Ecto neural progenitor cell (in vitro differentiated cells): ENCODE measurements at places on chromosomes 6 and 20.

GRCh38 chr6:73394577-73395354, at the start of gene DDX43:
Gene DDX43 (plus strand): TSS chr6:73394828. CDS start chr6:73394906, 78 bp downstream.
- no peak for DNase-seq

DNA sequence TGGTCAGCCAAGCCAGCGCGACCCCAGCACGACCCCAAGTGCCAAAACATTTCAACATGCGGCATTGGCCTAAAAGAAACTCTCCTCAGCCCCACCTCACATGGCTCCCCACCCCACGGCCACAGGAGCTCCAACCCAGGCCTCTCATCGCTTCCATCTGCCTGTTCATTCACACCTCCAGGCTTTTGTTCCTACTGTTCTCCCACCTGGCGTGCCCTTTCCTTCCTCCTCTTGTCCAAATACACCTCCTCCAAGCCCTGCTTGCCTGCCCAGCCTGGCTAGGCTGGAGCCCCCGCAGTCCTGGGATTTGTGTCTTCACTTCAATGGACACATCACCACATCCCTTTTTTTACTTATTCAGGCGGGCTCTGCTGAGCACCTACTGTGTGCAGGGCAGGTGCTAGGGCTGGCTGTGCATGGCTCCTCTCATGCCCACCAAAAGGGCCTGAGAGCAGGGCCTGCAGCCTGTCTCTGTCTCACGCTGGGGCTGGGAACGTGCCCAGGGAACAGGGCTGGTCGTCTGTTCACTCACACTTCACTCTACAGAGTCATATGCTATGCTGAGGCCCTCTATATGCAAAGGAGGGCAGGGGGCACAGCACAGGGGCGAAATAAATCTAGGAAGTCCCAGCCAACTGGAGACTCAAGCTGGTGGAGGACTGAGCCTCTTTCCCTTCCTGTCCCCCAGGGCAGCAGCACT, 61.1 kb downstream of the GRM4 start:
- DNase-seq: no peak

DNA sequence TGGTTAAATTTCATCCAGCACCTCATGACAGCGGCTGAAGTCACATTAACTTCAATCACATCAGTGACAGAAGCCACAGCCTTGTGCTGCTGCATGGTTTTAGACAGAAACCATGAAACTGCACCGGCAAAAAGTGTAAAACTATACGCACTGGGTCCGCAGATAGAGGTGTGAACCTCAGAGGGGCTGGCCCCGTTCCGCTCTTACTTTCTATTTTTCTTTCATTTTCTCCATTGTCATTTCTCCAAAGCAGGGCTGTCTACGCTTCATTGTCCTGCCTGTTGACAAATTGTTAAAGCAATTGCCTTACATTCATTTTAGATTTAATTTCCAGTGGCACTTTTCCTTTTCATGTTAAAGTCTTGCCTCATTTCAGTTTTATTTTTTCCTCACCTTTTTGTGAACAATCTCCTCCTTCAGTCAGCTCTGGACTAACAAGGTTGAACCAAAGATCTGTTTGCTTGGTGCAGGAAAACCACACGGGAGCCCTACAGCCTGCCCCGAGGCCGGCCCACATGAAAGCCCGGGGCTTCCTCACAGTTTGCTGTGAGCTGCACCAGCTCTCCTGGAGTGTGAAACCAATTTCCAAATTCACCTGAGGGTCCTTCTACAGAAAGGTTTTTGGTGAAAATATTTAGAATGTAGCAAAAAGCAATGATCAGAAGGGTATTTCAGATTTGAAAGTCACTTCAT, 63.7 kb downstream of the PRR18 start:
- no peak for DNase-seq

GRCh38 chr6:33851959-33852358, 48.2 kb upstream of the MLN start:
- peak; percentile 72 for DNase-seq

DNA sequence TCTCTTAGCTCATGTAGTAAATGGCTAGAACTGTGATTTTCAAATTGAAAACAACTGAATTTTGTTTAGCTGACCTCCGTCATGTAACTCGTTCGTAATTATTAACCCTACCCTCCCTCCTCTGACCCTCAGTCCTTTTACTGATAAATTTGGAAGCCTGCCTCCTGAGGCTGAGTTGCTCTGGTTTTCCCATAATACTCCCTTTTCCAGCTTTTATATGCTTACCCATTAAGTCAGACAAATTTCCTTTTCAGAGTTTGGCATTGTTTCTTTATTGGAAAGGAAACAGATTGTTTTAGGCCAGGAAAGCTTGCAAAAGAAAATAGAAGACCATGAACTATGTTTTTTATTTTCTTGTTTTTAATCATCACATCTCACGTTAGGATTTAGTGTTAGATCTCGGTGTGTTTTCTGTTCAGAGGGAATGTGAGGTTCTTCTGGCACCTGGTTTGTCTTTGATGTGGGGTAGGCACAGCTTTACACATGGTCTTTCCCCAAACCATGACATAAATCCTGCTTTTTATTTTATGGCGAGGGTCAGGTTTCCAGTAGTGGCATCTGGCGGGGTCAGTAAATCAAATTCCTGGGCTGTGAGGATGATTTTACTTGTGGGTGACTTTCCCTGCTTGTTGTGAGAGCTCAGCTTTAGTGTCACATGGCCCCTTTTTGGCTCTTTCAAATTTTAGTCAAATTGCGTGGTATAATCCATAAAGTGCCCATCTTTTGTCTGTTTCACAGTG, 24.5 kb downstream of the PLCB4 start:
- DNase-seq: no peak

GRCh38 chr6:144468709-144469108, 183.6 kb downstream of the UTRN start:
- no peak for DNase-seq

- DNase-seq: no peak
Observed at GRCh38 chr6:134015719-134016557, 36.5 kb downstream of the SLC2A12 start.

DNA sequence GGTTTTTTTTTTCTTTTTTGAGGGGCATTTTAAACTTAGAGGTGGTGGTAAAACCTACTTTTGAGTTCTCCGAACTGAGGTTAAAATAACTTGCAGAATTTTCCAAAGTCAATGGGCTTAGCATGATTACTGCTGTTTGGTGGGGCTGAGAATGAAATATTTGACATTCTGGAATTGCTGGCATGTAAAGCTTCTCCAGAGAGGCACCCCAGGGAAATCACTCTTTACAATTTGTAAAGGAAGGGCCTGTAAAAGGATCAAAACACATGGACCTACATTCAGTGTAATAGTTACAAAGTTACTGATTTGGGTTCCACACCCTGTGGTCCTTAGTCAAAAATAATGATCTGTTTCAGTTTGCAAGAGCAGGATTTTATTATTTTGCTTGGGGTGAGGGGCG, 5.5 kb downstream of the FAM217B start:
- DNase-seq: no peak

- no peak for DNase-seq
Observed at GRCh38 chr20:20248620-20249200, 119.2 kb upstream of the INSM1 start.

- no peak for DNase-seq
Observed at GRCh38 chr6:17278289-17279063, 2.7 kb upstream of the RBM24 start.

DNA sequence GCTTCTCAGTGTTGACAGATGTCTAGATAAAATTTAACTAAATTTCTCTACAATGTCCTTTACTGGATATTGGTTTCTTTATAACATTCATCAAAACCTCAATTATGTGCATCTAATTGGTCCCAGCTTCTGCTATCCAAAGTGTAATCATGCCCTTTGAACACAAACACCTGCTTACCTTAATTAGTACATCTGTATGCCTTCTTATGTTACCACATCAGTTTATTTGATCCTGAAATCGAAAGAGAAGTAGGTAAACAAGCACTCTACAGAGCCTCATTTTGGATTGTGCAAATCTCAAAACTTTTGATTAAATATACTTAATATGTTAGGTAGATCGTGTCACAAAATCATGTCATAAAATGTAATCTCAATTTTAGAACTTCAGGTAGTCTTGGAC, 36.5 kb downstream of the TAB2 start:
- DNase-seq: no peak

GRCh38 chr6:76451926-76452709, 379.7 kb upstream of the IMPG1 start:
- DNase-seq: no peak

GRCh38 chr6:74170118-74170517, 474.1 kb downstream of the CD109 start:
- no peak for DNase-seq

- DNase-seq: no peak
Observed at GRCh38 chr20:45114465-45115385, at the start of gene WFDC5. Gene WFDC5 (minus strand): TSS chr20:45115174. CDS start chr20:45115083, 91 bp downstream.

DNA sequence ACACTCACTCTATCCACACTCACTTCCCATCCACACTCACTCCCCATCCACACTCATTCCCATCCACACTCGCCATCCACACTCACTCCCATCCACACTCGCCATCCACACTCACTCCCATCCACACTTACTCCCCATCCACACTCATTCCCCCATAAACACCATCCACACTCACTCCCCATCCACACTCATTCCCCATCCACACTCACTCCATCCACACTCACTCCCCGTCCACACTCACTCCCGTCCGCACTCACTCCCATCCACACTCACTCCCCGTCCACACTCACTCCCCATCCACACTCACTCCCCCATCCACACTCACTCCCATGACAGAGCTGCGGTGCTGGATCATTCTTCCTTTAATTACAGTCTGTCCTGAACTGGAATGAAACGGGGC, 17.1 kb downstream of the THBS2 start:
- DNase-seq: no peak

GRCh38 chr6:41724228-41724580, 11.2 kb downstream of the TFEB start:
- no peak for DNase-seq

DNA sequence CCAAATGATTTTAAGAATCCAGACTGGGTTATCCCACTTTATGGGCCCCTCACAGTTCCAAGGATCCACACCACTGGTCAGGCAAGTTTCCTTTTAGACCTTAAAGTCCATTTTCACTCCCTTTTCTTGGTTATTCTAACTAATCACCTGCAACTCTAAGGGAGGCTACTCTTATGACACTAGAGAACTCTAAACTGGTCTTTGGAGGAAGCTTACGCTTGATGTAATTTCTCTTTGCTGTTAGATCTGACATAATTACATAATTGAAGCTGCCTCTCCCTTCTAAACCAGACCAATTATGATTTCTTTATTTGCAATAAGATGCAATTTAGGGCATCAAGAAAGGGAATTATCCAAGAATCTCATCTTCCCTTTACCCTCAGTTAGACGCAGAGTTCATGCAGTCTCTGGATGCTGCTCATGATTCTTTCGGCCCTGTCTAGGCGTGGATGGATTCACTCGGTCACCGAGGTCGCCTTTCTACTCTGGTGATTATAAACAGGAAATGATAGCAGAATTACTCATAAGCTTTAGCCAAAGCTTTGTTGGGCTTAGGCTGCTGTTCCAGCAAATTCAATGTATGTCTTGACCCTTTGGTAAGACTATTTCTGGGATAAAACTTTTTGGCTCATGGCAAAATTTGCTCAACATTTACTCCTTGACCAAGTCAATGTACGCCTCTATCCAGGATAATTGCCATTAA, 166.4 kb upstream of the PRND start:
- no peak for DNase-seq

- no peak for DNase-seq
Observed at GRCh38 chr20:2473516-2473915, 2.9 kb upstream of the SNRPB start.

DNA sequence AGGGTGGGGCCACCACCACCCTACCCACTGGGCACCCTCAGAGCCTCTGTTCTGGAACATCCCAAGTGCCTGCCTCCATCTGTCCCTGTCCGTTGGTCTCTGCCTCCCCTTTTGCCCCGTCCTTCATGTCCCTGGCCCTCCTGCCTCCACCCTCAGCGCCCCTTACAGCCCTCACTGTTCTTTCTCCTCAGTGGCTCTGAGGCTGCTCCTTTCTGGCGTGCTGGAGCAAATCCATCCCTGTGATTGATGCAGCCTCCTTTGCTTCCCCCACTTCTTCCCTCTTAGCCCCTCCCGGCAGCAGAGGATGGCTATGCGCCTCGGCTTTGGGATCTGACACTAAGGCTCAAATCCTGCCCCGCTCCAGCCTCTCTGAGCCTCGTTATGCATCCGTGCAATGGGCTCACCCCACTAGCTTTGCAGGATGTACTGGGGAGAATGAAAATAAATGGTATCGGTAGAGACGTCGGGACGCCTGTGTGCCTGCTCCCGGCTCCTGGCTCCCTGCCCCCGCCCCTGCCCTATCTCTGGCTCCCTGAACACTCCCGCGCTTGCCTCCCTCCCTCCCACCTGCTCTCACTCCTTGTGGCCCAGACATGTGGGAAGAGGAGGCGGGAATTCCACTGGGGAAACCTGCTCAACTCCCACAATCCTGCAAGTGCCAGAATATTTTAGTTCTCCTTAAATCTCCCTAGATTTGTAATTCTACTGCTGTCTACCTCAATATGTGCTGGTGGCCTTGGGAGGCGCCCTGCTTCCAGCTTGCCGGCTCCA, 13.1 kb downstream of the VSTM2L start:
- no peak for DNase-seq

DNA sequence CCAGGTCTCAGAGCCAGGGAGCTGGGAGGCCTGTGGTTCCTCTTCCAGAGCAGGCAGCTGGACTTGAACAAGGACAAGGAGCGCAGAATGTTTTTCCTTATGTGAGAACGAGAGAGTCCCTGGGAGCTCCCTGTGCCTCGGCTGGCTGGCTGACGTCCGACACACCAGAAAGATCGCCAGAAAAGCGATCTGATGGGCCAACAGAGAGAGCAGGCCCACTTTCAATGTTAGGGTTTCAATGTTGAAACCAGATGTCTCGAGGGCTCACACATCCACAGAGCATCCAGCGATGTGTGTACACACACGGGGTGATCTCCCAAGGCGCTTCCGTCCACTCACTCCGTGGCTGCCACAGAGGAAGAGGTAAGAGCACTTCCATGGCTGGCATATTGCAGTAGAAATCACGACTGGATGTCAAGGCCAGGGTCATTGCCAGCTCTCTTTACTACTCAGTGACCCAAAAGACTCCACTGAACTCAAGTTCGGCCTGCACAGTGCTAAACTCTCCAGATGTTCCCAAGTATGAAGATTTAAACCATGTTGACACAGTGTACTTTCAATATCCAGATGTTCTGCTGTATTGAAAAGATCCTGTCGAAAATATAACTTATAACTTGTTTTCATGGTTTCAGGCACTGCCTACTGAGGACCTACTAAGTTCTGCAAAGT, 70.8 kb upstream of the FOXC1 start:
- no peak for DNase-seq

- no peak for DNase-seq
Observed at GRCh38 chr20:60977901-60978300, 274.2 kb upstream of the CDH4 start.

- no peak for DNase-seq
Observed at GRCh38 chr6:148635070-148635743, 111.6 kb upstream of the UST start.

GRCh38 chr6:36333931-36334725, 2.6 kb downstream of the BNIP5 start:
- no peak for DNase-seq
